RKO (cell line): ENCODE measurements at places on chromosomes 13 and 19.

DNA sequence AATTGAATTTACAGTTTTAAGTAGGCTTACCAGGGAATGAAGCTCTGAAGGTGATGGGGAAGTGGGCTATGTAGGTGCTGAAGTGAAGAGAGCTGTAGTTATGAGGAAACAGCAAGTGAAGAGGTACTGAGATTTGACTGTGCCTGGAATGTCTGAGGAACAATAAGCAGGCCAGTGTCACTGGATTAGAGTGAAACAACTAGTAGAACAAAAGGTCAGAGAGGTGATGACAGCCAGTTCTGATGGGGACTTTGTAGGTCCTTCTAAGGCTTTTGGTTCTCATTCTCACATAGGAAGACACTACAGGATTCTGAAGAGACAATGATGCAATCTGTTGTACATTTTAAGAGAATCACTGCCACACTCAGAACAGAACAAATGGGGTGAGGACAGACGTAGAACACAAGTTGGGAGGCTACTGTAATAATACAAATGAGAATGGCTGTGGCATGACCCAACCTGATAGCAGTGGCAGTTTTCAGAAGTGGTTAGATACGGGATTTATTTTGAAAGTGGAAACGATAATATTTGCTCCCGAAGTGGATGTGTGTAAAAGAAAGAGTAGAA is 130.8 kb downstream of the MYCBP2 start:
- DNase-seq = no peak

- DNase-seq = no peak
These were observed 2673.8 kb downstream of the PCDH9 start for GRCh38 chr13:64556376-64556775.

GRCh38 chr19:11578258-11579142 is 1.1 kb upstream of the ACP5 start:
- no peak for DNase-seq

GRCh38 chr13:94020833-94021232 is 458.6 kb downstream of the DCT start:
- peak; percentile 86 for DNase-seq

- DNase-seq = no peak
These were observed 17.6 kb upstream of the RASA3 start for GRCh38 chr13:114149774-114150740.

DNA sequence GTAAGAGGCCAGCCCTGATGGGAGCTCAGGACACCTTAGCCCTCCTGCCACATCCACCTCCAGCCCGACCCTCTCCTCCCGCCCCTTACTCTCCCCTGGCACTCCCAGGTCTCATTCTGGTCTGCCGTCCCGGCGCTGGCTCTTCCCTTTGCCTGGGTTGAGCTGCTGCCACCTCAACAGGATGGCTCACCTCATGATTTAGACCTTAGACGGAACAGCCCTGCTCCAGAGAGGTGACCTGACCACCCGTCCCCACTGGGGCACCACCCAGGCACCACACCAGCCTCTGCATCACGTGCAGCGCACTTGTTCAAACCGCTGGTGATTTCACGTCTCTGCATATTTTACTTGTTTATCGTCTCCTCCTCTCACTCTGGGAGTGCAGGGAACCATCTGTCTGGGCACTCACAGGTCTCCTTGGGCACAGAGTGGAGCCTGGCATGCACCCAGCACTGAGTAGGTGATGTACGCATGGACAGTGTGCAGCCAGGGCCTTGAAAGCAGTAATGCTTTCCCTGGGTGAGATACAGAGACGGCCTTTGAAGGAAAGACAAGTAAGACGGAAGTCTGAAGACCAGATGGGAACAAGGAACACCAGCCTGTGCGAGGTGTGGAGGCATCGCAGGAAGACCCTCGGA is 183.1 kb downstream of the KATNAL1 start:
- no peak for DNase-seq

DNA sequence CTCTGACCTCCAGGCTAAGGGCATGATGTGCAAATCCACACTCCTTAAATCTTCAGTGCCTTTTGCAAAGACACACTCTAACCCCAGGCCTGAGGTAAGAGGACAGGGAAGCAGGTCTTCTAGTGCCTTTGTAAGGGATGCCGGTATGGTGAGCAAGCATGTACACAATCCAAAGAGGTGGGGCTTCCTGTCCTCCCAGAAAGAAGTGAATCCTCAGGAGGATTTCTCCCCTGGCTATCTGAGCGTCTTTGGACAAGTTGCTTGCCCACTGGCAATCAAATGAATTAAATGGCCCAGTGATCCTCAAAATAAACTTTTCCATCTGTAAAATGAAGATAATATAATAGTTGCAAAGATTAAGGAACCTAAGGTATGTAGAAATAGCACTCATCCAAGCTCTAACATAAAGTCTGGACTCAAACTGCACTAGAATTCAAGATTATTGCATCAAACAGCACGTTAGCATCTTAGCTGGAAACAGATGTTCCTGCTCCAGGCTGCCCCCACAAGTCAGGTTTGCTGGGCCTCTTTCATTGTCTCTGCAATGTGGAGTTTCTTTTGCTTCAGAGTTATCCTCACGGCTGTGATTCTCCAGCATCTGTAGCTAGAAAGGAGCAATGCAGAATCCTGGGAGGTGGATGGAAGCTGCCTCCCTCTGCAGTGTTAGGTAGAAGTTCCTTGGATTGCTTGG is 249.6 kb downstream of the TSHZ3 start:
- no peak for DNase-seq

DNA sequence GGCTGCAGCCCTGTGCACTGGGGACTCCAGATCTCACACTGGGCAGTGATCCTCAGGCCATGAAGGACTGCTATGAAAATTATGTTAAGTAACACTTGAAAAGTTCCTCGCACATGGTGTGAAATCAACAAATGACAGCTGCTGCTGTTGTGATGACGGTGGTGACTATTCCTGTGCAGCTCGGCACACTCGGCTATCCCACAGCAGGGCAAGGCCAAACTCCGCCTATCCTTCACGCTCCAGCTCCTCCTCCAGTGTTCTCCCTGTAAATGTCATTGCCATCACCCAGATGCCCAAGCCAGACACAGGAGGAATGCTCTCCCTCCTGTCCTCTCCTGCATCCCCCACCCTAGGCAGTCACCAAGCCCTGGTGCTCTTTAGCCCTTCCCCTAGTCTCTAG is 31.3 kb downstream of the GRIK5 start:
- DNase-seq = no peak

DNA sequence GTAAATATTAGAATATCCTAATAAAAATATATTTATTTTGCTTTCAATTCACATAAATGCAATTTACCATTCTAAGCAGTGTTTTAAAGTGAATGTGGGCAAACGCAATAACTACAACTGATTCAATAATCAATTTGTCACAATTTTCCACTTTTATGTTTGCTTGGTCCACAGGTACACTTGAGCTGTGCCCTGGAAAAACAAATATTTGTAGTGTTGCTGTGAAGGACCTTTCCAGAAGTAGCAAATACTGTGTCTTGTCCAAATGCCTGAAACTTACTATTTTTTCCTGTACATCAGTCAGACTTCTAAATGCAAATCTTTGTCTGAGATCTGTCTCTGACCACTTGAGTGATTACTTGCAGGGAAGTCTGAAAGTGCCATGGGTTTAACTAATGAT is 845.8 kb upstream of the SLITRK5 start:
- DNase-seq = no peak

GRCh38 chr13:24179486-24179850 is 18.9 kb downstream of the SPATA13 start:
- no peak for DNase-seq

- no peak for DNase-seq
These were observed 1224.4 kb downstream of the EFNB2 start for GRCh38 chr13:105311094-105311493.

- DNase-seq = no peak
These were observed 12.8 kb downstream of the LYPD3 start for GRCh38 chr19:43452582-43452981.

- DNase-seq = peak; percentile 94
These were observed 69.3 kb downstream of the LMO7 start for GRCh38 chr13:75705395-75705794.

GRCh38 chr19:35977446-35978222 is 17.4 kb upstream of the SDHAF1 start:
- DNase-seq = no peak

DNA sequence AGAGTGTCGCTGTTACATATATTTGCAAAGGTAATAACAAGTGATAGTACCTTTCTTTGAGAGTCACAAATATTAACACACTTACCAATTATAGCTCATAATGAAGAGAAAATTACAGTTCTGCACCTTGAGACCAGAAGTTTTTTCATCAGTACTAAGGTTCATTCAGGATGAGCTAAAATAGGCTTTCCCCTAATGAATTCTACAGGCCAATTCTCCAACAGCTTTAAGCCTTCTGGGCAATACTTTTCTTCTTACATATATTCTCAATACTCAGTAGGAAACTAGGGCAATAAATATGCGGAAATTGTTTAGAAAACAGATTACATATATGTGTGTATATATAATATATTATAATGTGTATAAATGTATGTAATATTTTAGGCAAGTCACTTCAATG is 2672.8 kb upstream of the PCDH20 start:
- no peak for DNase-seq

DNA sequence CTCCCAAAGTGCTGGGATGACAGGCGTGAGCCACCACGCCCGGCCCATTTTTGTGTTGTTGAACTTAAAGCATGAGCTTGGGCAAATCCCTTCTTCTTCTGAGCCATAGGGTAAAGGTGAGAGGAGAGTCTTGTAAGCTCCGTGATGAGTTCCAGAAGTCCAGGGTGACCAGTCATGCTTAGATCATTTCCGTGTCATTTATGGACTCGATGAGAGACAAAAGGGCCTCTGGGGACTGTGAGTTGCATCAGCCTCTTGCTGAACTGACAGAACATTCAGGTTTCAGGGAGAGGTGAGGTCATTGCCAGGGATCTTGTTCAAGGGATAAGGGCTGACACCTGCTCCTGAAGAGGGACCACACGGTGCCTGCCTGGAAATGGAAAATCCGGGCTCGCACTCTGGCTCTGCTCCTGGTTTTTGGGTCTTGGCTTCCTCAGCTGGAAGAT is 53.6 kb downstream of the GADD45B start:
- peak; percentile 97 for DNase-seq

- no peak for DNase-seq
These were observed 629.7 kb downstream of the DACH1 start for GRCh38 chr13:71237332-71237731.

- no peak for DNase-seq
These were observed 144.5 kb downstream of the CYSLTR2 start for GRCh38 chr13:48798180-48798579.

GRCh38 chr19:39704181-39705044 is at the start of gene LGALS14:
LGALS14 (plus strand) TSS chr19:39704481; CDS start chr19:39704529, 48 bp downstream.
- no peak for DNase-seq

- no peak for DNase-seq
These were observed 14.3 kb downstream of the COL5A3 start for GRCh38 chr19:9995999-9996398.

- DNase-seq = peak; percentile 90
These were observed 1.6 kb downstream of the RASIP1 start for GRCh38 chr19:48738557-48739403.

GRCh38 chr13:59178344-59178743 is 985.4 kb downstream of the DIAPH3 start:
- DNase-seq = no peak

- peak; percentile 3 for DNase-seq
These were observed 8.9 kb downstream of the FPR1 start for GRCh38 chr19:51742789-51743188.

DNA sequence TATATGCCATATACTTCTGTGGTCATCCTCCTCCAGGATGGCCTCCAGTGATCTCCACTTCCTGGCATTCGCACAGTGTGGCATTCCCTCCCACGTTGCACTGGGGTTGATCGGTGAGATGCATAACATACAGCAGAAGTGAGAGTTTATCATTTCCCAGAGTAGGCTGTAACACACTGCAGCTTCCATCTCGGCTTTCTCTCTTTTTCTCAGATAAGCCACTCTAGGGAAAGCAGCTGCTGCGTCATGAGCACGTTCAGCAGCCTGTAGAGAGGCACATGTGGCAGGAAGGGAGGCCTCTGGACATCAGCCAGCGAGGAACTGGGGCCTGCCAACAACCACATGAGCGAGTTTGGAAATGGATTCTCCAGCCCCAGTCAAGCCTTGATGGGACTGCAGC is 807.1 kb downstream of the DIAPH3 start:
- no peak for DNase-seq
